ENCODE measurements at places on chromosomes 5 and 9.

DNA sequence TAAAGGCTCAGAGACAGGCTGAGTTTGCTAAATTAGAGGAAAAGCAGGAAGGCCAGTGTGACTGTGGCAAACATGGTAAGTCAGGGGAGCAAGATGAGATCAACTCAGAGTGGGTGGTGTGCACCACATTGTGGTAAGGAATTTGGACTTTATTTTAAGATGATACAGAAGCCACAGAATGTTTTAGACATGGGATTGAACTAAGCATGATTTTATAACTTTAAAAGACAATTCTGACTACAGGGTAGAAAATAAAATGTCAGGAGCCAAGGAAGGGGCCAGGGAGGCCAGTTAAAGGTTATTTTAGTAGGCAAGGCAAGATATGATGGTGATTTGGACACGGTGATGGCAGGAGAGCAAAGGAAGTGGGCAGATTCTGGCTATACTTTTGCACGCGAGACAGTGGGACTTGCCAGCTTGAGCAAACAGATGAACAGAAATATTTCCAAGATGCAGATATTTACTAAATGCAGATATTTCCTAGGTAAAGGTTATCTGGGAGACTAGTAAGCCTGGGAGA is 53.9 kb downstream of the TSSK1B start:
- no peak for DNase-seq

- no peak for DNase-seq
Measured at GRCh38 chr9:100294806-100295205, 57.9 kb downstream of the TEX10 start.

GRCh38 chr5:30981576-30981975 is 211.9 kb upstream of the CDH6 start:
- DNase-seq = no peak

GRCh38 chr5:89929834-89930233 is 479.7 kb downstream of the CETN3 start:
- no peak for DNase-seq

- DNase-seq = no peak
Measured at GRCh38 chr5:17129093-17129849, 88.2 kb upstream of the BASP1 start.

- no peak for DNase-seq
Measured at GRCh38 chr5:36270175-36270574, 28.4 kb upstream of the NADK2 start.

DNA sequence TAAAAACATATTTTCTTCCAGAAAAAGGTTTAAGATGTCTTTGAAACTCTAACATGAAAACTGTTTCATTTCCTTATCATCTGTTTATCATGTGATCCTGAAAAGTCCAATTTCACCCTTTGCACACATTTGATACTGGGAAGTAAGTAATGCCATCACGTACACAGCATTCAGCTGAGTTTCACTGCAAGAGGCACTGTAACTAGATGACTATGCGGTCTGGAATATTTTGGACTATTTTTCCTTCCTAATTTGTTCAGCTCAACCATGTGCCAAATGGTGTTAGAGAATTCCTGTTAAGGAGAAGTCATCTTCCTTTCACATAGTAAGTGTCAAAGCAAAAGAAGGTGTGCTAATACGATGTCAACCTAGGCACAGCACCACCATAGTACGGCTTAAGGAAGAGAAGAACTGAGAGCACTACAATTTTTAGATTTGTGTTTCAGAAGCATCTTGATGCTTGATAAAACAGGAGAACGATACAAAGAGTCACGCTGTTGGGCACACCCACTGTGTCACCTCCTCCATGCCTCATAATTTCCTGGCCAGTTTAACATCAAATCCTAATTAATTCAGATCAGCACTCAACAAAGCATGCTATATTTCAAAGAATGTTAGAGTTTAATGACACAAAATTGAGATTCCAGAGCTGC is 77.5 kb downstream of the GNAQ start:
- no peak for DNase-seq

DNA sequence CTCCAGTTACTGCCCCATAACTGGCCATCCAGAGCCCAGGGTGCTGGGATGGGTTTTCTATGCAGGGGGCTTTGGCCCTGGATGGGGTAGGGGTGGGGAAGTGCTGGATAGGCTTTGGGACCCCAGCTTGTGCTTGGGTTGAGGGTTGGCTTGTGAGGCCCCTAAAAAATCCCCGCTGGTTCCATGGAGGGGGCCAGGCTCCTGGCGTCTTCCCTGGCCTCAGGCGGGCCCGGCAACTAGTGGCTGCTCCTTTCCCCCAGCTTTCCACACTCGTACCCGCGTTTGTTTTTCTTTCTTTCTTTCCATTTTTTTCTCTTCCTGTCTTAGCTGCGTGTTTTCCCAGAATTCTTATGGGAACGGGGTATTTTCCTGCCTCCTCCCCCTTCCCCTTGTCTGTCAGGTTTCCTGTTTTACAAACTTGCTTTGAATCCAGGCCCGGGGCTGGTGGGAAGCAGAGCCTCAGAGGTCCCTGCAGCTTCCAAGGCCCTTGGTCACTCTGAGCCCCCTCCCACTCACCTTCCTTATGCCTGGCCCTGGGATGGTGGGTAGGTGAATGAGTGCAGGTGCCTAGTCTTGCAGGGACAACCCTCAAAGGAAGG is 40.2 kb downstream of the RGS3 start:
- no peak for DNase-seq

DNA sequence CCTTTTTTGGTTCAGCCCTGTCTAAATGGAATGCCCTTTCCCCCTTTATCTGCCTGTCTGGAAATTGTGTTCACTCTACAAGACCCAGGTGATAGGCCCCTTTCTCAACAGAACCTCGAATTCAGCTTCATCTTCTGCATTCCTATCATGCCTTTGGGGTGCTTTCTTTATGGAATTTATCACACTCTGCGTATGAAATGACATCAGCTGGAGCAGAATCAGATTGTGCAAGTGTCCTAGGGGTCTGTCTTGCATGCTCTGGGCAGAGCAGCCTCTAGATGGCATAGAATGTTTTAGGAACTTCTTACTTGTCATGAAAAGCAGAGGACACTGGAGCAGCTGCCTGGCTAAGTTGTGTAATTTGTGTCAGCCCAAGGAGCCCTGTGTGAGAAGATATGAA is 84.9 kb downstream of the ISL1 start:
- no peak for DNase-seq

DNA sequence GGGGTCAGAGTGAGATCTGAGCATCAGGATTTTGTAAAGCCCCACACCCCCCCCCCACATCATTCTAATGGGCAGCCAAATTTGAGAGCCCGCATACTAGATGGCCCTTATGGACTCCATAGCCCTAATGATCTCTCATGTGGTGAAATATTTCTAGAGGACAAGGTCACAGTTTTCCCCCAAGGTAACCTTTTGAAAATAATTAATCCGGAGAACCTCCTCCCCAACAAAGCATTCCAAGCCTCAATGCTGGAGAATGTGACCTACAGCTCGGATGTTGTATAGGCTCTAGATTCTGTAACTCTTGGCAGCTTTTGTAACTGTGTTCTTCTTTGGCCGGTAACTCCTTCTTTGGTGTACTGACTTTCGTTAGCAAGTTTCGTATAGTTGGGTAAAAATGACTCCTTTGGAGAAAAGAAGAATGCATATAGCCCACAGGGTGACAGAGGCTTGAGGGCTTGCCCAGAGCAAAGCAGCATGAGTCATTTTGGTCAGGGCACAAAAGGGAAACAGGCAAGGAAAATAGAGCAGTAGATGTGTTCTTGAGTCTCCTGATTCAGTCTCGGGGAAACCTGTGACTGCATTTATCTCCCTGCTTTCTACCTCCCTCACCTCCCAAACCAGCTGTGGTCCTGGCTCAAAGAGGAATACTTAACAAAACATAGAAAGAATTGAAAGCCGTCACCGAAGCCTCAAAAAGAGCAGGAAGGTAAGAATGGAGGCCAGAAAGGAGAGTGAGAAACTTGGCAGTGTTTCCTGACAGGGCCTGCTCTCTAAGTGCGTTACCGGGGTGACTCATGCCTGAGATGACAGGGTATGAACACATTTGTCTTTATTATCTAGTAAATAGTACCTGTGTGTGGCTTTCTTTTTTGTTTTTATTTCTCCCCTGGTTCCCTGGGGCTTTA is 6.6 kb upstream of the XPA start:
- DNase-seq = no peak

GRCh38 chr5:107387526-107388140 is 283.1 kb downstream of the EFNA5 start:
- DNase-seq = no peak

All from cortex of kidney (tissue), 1 donor.